CD4-positive, alpha-beta T cell treated with Interleukin-21 for 1 hour (primary cell): ENCODE measurements at places on chromosomes 1 and 21.
A peak's percentile ranks its signal among the peaks of the same experiment; 100 is the strongest.

- DNase-seq: no peak
Observed at GRCh38 chr1:235127203-235127602, 1.4 kb downstream of the TOMM20 start.

- DNase-seq: no peak
Observed at GRCh38 chr21:44835647-44835973, 17.7 kb upstream of the SUMO3 start.

DNA sequence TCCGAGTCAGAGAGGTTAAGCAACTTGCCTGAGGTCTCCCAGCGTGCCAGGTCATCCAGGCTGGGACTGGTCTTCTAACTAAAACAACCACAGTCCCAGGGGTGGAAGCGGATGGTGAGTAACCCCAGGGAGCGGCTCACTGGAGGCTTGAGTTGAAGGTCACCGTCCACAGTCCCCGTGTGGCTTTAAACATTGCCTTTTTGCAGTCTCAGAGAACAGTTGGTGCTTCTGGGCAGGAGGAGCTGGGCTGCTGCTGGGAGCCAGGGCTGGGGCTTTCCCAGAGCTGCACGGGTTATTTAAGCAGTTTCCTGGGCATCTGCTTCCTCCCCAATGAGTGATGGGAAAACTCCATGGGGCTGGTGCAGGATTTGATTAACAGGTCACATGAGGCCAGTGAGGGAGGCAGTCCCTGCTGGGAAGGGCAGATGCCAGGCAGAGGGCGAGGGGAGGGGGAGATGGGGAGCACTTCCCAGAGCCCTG lies 12.3 kb downstream of the ARHGEF10L start:
- DNase-seq: no peak

- DNase-seq: peak; percentile 23
Observed at GRCh38 chr1:222404710-222405109, 143.2 kb downstream of the HHIPL2 start.

- DNase-seq: no peak
Observed at GRCh38 chr1:61055110-61055614, 27.2 kb upstream of the NFIA start.

DNA sequence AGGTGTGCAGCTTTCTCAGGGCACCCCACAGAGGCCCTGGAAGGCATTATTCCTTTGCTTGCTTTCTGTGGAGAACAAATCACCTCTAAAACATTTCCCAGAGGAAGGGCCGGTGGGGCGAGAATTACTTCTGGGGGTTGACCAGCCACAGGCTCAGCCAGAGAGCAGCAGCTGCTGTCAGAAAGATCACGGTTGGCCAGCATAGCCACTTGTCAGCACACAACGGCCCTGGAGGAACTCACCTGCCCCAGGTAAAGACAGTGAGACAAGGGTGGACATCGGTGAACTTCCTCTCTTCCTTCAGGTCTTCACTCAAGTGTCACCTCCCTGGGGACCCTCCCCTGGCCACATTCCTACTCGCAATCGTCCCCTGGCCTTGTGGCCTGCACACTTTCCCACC lies 69.5 kb upstream of the CLDN14 start:
- DNase-seq: no peak

DNA sequence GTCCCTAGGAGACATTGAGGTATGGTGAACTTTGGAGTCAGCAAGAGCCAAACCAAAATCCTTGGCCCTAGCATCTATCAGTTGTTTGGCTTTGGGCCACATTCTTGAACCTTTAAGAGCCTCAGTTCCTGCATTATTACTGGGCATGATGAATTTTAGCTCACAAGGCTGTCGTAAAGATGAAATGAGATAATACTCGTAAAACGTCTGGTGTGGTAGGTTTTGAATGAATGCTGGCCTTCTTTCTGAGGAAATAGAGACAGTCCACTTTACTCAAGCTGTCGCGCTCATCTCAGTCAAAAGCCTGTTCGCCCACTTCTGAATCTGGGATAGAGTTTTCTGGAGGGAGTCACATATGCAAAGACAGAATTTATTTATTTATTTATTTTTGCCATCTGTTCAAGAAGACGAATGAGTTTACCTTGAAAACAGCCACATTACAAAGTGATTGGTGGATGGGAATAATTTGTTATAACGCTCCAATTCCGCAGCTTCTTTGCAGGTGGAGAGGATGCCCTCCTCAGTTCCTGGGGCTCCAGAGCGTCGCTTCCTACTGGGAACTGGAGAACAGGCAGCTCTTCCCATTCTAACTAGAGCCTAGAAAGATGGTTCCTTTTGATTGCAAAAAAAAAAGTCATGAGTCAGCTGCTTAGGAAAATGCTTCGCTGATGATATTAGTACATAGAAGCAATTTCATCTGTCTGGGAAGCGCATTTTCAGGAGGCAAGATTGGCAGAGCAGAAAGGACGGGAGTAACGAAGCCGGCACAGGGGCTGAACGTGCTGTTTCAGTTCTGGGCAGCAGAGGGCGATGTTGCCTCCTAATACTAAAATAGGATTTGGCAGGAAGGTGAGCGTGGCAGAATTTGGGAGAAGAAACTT lies 49.9 kb upstream of the CYP2J2 start:
- peak; percentile 27 for DNase-seq

- no peak for DNase-seq
Observed at GRCh38 chr1:99328171-99328570, 63.9 kb downstream of the PLPPR4 start.

- DNase-seq: no peak
Observed at GRCh38 chr21:36750576-36750959, 51.7 kb downstream of the SIM2 start.
